ENCODE measurements at places on chromosomes 7 and 10.

DNA sequence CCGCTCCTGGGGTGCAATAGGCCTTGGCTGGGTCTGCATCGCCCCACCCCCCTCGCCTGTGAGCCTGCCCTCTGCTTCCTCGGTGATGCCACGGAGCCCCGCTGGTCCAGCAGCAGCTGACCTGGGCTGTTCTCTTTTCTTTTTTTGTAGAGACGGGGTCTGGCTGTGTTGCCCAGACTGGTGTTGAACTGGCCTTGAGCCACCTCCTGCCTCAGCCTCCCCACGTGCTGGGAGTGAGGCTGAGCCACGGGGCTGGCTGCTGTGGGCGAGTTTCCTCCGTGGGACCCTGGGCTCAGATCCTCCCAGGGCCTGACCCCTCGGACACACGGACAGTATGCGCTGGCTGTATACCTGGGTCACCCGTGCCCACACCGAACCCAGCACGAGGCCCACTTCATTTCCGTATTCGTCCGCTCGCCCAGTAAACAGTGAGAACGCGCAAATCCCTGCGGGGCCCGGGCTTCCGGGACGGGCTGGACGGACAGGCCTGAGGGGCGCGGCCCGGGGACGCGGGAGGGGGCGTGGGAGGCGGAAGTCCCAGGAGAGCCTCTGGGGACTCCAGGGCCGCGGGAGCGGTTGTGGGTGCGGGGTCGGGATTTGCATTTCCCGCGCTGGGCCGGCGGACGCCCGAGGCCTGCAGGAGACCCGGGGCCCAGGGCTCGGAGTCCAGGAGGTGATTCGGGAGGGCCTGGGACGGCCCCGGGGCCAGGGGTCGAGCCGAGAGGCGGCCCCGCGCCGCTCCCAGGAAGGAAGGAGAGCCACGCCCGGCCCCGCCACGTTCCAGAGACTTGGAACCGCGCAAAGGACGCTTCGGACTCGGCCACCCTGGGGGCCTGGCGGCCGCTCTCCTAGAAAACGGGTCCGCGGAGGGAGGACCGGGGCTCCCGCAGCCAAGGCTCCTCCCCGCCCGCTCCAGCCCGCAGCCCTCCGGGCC is 57.7 kb upstream of the DNAJB6 start:
- no peak for DNase-seq

DNA sequence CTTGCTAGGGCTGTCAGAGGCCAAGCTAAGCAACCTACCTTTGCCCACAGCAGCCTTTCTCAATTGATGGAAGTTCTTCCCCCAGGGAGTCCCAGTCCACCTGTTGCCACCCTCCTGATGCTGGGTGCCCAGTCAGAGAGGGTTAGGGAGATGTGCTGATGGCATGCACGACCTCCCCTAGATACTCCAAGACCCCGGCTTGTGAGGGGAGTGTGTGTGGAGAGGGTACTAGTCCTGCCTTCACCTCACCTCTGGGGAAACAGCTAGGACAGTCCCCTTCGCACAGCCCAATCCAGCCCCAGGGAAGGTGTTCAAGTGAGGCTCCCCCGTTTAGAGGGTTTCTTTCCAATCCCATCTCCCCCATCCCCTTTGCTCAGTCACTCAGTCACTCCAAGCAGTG is 1.3 kb upstream of the UNC5B start:
- no peak for DNase-seq

GRCh38 chr7:46291601-46292150 is 370.6 kb upstream of the IGFBP3 start:
- DNase-seq: no peak

DNA sequence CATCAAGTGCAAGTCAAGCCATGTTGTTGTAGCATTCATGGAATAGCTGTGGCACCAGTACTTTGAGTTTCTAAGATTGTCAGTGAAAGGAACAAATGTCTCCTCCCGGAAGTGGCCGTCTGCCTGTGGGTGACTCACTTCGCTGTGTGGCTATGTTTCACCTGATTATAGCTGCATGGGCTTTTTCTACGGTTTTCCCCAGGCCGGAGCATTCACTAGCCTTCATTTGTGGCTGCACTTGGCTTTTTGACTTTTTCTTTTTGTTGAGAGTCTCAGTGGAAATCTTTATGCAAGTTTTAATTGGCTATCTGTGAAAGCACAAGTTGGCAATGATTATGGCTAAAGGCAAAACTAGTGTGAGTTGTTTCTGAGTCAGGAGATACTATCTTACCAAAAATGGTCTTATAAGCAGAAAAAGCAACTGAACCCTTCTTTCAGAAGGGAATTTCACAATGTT is 35.0 kb downstream of the SRI start:
- no peak for DNase-seq

- no peak for DNase-seq
These were observed 171.1 kb downstream of the HIBADH start for GRCh38 chr7:27491534-27491933.

- no peak for DNase-seq
These were observed 203.1 kb upstream of the VSTM2A start for GRCh38 chr7:54339073-54339472.

- DNase-seq: no peak
These were observed 263.1 kb downstream of the ELFN1 start for GRCh38 chr7:1933066-1933750.

DNA sequence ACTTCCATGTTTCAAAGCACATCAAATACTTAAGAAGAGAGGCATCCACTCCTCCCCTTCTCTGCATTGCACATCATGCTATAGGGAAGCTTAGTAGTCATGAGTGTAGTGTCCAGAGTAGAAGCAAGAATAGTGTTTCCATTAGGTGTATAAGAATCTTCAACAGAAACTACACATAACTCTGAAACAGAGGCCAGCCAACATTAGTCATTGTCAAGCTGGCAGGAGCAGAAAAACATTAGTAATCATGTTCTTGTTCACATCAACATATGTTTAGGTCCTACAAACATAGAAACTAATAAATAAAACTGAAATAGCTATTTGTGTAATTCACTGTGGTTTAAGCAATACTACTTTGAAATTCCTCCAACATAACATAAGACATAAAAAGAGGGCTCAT is 370.2 kb downstream of the PPP1R3A start:
- no peak for DNase-seq

GRCh38 chr7:16462431-16462889 is 3.1 kb downstream of the SOSTDC1 start:
- no peak for DNase-seq

- DNase-seq: no peak
These were observed 204.6 kb downstream of the IMMP2L start for GRCh38 chr7:111357691-111358090.

DNA sequence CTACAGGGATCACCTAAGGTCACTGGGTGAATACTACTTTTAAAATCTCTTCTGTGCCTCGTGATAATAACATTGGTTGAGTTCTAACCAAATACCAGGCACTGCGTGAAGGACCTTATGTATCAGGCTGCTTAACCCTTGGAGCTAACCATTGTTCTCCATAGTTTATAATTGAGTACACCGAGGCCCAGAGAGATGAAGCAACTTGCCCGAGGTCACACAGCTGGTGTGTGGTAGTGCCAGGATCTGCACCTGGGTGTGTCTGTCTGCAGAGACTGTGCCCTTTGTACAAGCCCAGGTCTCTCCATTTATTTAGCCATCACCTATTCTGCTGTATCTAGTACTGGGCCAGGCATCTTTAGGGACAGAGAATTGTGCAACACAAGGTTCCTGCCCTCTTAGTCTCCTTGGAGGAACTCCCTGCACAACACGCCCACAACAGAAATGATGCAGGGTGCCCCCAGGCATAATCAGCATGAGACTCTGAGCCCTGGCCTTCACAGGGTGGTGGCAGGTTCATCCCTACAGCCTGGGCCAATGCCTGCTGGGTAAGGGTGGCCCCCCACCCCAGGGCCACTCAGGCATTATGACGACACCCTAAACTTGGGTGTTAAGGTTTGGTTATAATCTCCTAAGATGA is 31.5 kb downstream of the UNC5B start:
- no peak for DNase-seq

DNA sequence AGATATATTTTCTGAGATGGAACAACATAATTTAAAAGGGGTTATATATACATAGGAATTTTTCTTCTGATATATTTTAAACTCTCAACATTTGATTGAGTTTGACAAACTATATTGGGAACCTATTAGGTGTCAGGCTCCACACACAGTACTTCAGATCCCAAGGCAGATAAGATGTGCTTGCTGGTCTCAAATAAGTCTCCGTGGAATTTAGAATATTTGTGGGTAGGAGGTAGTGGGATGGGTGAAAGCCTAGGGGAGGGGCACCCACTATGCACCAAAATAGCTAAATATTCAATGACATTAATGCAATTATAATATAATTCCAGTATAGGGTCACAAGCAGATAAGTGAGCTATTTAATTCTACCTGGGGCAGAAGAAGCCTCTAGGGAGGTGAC is 81.5 kb downstream of the ARL4A start:
- DNase-seq: no peak

GRCh38 chr10:58806970-58807628 is 294.4 kb downstream of the BICC1 start:
- DNase-seq: no peak

- DNase-seq: no peak
These were observed 317.5 kb downstream of the WDR11 start for GRCh38 chr10:121168545-121169216.

DNA sequence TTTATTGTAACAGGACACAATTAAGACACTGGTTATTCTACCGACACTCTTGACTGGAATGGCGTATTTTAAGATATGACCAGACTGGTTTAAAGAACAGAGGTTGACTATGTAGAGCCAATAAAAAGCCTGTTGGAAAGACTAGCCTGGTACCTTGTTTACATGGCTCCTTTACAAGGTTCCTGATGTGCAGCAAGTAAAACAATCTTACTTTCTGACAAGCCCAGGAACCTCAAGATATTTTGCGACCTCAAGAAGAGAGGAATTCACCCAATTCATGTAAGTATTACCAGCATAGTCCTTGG is 14.1 kb downstream of the LARP4B start:
- DNase-seq: no peak

GRCh38 chr7:143487061-143487460 is 9.4 kb downstream of the TAS2R41 start:
- DNase-seq: no peak

DNA sequence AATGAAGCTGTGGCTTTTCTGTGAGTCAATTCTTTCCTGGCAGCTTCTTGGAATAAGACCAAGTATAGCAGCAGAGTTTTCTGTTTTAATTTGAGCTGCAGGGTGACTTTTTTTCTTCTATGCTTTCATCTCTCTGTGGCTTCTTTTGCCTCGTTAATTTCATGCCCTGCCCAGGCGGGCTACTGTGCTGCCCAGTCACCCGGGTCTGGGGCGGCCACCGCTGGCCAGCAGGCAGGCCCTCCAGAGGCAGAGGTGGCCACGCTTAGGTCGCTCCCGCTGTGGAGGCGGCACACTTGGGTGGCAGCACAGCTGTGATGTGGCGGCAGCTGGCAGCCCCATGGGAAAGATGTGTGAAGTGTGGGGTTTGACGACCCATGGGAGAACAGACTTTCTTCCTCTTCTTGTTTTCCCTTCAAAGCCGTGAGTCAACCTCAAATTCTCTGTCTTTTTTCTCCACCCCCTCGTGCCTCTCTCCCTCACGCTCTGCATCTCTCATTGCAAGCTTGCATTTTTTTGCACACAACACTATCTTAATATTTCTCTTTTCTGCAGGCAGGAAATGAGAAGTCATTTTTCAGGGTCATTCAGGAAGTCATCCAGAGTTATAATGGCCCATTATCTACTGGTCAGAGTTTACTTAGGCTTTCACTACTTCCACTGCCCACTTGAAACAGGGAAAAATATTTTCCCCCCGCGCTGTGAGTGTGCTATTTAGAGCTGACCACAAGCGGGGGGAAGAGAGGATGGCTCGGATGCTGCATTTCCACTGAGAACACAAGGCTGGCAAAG is 67.8 kb downstream of the EGFR start:
- no peak for DNase-seq

DNA sequence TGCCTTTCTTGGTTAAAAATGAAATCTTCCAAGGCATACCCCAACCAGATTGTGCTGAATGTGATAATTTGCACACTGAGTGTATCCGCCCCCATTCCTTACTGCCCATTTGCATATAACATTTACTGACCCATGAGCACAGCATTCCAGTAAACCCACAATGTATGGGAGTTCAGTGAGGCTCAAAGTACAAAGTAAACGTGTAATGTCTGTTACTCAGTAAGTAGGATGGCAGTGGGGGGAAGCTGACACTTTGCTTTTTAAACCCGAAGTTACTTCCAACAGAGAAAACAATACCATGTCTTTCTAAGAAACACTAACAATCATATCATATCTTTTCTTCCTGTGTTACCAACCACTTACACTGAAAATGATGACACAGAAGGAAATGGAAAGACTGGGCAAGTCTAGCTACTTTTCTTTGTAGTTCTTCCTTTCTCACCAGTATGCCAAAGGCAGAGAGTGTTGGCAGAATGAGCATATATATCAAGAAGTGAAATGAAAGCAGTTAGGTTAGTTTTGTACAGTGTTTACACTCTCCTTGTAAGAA is 27.1 kb upstream of the SOSTDC1 start:
- no peak for DNase-seq

- no peak for DNase-seq
These were observed 151.3 kb downstream of the GALNT11 start for GRCh38 chr7:152176797-152177196.

DNA sequence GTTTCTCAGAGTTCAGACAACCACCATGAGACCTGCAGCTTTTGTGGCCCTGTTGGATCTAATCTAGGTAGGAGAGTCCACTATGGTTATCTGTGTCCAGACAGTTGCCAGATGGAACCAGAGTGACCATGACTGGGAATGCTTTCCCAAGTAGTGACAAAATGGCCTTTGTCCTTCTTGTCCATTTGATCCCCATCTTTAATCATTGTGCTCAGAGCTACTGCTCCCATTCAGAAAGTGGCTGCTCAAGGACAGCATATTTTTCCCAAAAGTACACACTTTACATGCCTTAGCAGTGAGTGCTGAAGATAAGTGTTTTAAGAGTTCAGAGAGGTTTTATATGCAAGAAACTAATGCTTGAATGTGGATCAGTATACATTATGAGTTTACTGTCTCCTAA is 5.4 kb upstream of the ACSM6 start:
- DNase-seq: no peak

DNA sequence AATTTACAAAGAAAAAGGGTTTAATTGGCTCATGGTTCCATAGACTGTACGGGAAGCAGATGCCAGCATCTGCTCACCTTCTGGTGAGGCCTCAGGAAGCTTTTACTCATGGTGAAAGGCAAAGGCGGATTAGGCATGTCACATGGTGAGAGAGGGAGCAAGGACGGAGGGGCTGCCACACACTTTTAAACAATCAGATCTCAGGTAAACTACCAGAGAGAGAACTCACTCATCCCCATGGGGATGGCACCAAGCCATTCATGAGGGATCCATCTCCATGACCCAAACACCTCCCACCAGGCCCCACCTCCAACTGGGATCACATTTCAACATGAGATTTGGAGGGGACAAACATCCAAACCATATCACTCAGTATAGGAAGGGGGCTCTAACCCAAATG is 183.9 kb downstream of the COBL start:
- DNase-seq: no peak

All from caudate nucleus (tissue), 63 donors.